ENCODE measurements at places on chromosomes 16 and 17.

- DNase-seq: no peak
These were observed 618.7 kb downstream of the KCNJ18 start for GRCh38 chr17:22310717-22311686.

DNA sequence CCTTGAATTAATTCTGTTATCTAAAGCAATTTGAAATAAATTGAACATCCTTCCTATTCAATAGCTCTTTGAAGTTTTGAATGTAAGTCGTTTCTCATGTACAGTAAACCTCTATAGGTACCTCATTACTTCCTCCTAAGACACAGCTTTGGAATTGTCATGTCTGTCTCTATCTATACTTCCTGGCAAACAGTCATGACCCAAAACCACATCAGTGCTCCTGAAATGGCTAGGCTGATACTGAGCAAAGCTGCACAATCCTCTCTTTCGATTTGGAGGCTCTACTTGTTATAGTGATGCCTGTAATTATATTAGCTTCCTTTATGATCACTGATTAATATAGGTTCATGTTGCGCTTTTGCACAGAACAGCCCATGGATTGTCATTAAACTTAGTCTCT, 110.1 kb downstream of the ADAMTS18 start:
- DNase-seq: no peak

DNA sequence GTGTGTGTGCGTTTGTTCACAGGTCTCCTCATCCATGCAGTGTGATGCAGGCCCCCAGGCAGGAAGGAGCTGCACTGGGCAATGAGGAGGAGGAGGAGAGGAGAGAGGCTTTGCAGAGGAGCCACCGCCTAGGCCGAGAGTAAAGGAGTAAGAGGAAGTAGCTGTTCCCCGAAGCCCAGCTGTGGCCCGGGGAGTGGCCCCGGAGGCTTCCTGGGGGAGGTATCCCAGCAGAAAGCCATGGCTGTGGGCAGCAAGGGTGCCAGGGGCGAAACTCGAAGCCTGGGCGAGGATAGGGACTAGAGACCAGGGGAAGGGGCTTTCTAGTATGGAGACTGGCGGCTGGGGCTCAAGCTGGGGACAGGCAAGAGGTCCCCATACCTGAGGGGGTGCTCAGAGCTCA, 12.2 kb downstream of the C16orf95 start:
- no peak for DNase-seq

DNA sequence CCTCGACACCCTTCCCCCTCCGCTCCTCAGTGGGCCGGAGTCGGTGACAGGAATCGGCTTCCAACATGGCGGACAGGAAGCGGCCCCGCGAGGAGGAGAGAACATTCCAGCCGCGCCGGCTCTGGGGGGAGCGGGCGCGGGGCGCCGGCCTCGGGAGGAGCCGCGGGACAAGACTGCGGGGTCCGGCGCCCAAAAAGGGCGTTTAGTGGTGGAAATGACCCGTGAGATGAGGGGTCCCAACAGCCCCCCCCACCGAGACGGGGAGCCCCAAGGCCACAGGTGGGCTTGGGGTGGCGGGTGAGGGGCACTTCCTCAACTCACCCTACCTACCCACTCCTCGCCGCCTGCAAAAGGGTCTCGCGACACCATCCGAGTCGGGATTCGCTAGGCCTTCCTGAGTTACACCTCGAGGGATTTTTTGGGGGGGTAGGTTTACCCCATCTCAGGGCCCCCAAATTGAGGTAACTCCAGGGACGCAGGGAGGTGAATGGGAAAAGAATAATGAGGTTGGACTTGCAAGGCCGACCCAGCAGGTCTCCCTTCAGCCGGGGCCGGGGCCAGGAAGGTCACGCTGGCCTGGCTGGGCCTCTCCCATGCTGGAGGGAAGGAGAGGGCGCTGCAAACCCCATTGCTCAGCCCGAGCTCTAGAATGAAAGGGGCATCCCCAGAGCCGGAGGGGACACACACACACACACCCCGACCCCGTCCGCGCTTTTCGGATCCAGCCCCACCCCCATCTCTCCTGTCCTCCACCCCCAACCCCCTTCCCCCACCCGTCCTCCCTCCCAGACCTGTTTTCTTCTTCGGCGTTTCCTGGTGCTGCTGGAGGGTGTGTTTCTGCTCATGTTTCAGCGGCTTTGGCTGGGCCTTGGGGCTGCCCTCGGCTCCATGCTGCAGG, 707 bp downstream of the NUFIP2 start:
- DNase-seq: peak; percentile 26

DNA sequence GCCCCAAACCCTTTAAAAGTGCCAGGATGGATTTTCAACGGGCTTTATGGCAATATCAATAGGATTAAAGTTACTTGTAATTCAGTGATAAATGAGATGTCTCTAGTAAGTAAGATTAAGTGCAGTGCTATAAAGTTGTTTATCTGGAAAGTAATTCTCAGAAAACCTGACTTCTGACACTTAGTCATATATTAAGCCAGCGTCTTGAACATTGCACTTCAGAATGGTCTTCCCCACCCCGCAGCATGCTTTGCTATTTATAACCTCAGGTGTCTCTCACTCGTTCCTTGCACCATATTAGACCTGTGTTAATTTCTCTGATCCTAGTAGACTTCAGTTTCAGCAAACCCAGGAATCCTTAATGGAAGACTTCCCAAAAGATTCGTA, 2.1 kb upstream of the MAF start:
- no peak for DNase-seq

DNA sequence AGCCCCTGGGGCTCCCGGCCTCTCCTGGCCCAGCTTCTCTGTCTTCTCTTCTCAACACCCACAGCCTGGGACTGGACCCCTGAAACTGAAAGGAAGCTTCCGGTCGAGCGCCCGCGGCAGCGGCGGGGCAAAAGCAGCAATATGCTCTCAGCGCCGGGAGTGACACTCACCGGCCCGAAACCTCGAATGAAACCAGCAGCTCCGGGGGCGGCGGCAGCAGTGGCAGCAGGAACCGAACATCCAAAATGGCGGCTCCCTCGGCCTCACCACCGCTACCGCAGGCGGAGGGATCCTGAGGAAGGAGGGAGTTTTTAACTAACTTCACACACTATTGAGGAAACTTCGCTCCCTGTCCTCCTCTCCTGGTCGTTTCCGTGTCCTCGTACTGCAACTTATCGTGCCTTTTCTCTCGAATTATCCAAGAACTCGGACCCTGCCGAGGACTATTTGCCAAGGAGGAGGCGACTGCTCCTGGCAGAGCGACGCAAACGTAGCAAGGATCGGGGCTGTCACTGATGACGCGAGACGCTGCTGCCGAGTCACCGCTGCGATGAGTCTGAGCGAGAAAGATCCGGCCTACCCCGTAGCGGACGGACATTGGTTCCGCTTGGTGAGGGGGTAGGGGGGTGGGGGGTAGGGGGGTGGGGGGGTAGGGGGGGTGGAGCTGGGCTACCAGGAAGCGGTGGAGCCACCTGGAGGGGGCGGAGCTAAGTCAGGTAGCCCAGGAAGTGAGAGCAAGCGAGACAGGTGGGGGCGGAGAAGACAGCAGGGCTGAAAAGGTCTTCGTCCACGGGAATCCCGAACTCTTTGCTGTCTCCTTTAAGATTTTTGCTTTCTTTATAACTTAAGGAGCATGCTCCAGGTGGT, at the start of gene AP1G1:
Gene AP1G1, minus strand, starts transcription at position 242 of the 867 bp plus-strand sequence. CDS start 19,355 bp downstream, outside the sequence.
- DNase-seq: peak; percentile 93

DNA sequence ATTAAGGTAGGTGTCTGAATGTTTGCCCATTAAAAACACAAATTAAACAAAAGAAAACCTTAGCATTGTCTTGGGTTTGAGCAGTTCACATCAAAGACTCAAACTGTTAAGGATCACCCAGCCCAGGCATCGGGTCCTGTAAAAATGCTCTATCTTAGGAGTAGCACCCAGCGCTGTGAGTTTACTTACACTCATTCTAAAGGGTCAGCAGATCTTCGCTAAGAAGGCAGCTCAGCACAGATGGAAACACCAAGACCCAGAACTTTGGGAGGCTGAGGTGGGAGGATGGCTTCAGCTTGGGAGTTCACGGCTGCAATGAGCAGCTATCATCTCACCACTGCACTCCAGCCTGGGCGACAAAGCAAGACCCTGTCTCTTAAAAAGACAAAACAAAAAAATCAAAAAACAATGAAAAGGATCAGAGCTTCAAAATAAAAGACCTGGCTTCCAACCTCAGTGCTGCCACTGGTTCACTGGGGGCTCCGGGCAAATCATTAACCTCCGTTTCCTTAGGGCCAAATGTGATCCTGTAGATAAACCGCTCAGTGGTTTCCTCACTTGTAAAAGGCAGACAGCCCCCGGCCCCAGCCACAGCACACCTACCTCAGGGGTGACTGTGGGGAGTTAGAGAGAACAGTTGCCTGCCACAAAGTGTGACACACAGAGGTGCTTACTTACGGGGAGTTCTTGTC, 11.1 kb downstream of the COG1 start:
- no peak for DNase-seq

DNA sequence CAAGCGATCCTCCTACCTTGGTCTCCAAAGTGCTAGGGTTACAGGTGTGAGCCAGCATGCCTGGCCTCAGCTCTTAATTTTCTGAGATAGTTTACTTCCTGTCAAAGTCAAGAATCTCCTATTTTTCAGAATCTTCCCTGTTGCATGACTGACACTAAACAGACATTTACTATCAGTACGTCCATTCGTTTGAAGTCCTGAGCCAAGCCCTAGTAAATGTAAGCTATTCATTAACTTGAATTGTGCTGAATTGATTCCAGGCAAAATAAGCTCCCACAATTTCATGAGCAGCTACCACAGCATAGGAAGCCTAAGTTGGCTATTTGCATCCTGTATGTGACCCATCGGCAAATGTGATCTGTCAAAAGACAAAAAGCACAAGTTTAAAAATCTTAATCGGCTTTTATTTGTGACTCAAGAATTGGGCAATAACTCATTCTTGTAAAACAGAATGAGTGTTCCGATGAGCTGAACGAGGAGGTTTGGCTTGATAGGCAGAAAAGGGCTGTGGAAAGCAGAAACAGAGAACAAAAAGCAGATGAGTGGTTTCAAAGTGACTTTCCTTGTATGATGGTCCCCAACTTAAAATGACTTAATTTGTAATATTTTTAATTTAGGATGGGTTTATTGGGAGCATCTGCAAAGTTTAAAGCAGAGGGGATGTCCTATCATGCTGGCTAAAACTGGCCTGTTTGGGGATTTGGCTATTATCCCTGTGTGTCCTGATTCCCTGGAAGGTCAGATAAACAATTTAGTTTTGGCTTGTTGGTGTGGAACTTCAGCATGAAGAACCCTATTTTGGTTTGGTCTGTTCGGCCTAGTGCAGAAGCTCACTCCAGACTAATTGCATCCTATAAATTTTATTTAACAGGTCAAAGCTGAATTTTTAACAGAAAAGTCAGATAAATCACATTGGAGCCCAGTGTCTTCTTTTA, 14.2 kb downstream of the RNF112 start:
- DNase-seq: no peak

DNA sequence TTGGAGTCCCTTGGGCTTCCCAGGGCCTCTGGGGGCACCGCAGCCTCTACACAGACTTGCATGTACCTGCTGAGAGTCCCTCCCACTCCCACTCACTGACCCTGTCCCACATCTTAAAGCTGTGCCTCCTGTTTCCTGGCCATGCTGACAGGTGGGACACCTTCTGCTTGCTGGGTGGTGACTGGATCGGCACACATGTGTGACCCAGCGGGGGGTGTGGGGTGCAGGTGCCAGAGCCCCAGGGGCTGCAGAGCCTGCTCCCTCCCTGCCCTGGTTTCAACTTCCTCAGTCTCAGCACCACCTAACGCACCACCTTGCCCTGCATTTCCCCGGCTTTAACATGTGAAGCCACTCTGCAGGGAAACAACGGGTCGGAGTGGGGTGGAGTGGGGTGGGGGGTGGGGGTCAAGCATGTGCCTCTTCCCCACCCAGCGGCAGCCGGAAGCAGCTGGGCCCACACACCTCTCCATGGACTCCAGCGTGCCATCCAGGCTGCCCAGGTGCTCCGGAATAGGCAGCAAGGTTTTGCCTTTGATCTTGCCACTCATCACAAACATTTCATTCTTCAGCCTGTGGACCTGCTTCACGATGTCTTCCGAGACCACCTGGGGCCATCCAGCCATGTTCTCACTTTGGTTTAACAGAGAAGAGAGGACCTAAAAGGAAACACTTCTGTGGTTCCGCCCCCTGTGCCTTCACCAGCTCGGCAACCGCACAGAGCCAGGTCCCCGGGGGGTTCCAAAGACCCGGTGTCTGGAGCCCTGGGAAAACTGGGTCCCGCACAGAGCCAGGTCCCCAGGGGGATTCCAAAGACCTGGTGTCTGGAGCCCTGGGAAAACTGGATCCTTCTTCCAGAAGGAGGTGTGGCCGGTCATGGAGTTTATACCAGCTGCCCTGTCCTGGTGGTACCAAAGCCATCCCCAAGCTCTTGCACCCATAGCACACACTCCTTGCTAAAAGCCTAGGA, 4.7 kb downstream of the DNAH17 start:
- DNase-seq: no peak

DNA sequence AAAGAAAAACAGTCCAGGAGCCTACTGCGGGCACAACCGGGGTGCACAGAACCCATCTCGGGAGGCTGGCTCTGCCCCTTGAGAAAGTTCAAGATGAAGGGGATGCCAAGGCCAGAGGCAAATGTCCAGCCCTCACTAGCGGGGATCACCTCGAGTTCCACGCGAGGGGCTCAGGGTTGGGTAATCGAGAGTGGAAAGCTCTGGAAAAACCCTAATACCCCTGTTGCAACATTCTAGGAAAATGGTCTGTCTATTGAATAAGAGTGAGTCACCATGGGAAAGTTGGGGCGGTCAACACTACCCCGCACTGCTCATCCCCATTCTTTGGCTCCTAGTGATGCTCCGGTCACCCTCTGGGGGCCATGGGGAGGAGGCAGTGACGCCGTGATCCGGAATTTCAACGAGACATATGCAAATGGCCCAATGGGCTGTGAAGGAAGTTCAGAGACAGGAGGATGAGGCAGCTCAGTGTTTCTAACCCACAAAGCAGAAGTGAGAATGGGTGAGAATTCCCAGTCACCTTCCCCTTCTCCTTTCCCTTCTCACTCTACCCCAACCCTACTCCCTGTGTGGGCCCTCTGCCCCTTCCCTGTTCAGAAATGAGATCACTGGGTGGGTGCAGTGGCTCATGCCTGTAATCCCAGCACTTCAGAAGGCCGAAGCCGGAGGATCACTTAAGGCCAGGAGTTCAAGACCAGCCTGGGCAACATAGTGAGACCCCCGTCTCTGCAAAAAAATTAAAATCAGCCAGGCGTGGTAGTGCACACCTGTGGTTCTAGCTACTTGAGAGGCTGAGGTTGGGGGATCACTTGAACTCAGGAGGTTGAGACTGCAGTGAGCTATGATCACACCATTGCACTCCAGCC, 22.4 kb downstream of the SOCS3 start:
- DNase-seq: no peak

DNA sequence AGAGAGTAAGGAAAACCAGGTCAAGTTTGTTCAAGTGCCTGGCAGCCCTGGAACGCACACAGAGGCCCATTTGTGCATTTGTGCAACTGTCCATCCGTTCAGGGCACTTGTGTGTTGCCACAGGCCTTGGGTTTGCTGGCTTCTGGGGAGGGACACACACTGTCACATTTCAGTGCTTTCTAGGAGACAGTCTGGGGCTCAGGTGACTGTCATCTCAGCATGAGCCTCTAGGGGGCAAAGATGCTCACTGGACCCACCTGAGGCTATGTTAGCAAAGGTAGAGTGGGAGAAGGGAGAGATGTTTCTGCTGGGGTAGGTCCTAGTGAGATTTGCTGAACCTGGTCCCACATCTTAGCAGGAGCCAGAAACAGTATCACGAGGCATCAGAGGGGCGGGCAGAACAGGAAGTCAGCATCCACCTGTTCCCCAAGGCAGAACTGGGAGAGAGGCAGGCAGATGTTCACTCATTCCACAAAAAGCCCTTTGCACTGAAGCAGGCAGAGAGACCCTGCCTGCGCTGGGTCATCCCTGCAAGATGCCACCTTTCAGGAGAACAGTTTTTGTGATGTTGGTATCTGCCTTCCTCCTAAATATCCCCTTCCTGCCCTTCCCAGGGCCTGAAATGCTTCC, 48.5 kb downstream of the RAI1 start:
- DNase-seq: peak; percentile 38
